Ureter (tissue), 1 donor: ENCODE measurements at places on chromosomes 4 and X. TPM values are rescaled to one million over a fixed set of nuclear protein-coding genes. Genes with fewer than 3 reads are reported as not detected.

GRCh38 chrX:139554376-139554775 lies 23.8 kb downstream of the F9 start:
- no peak for DNase-seq

DNA sequence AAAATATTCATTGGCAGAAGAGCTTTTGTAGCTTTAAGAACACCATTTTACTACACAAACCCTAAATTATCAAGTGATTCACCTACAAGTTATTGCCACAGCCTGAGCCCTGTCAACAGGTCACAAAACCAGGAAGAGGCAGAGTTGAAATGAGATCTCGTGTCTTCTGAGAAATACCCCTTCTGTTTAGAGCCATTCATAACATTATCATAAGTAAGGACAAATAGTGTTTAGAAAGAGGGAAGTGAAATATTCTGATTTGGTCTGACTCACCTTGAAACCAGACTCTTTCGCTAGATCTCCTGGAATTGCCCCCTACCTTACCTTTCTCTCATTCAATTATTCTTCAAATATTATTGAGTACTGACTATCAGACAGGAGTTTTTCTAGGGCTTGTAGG lies 5.9 kb downstream of the ETDB start:
- DNase-seq = no peak

- no peak for DNase-seq
Measured at GRCh38 chrX:3268829-3269228, 77.6 kb downstream of the MXRA5 start.

GRCh38 chrX:53711436-53711835 lies 24.9 kb upstream of the HUWE1 start:
- no peak for DNase-seq

Gene CFAP299
- not detected for total RNA-seq

GRCh38 chr4:25174674-25175073 lies 14.4 kb upstream of the SEPSECS start:
- no peak for DNase-seq

Gene CC2D2A
- 21.6 TPM for total RNA-seq

Gene GLUD2
- total RNA-seq = 2.5 TPM

DNA sequence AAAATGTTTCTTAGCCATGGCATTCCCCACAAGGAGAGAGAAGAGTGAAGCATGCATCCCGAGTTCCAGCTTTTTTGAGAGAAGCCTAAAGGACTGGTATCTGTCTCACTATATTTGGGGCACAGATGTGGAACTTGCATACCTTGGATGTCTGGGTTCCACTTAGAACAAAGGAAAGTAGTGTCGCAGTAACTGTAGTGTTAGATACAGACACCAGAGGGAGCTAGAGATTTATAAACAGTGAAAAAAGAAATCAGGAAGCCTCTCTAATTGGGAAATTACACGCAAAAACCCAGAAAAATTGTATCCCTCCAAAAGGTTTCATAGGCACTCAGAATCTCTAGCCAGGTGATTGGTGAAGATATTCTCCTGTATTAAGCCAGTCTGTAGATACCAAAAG lies 34.4 kb downstream of the AGTR2 start:
- no peak for DNase-seq

GRCh38 chrX:140949233-140949632 lies 53.2 kb upstream of the SPANXB1 start:
- DNase-seq = no peak

Gene CYSLTR1
- total RNA-seq = 3.8 TPM

- DNase-seq = no peak
Measured at GRCh38 chr4:86640469-86640868, 46.4 kb downstream of the PTPN13 start.

DNA sequence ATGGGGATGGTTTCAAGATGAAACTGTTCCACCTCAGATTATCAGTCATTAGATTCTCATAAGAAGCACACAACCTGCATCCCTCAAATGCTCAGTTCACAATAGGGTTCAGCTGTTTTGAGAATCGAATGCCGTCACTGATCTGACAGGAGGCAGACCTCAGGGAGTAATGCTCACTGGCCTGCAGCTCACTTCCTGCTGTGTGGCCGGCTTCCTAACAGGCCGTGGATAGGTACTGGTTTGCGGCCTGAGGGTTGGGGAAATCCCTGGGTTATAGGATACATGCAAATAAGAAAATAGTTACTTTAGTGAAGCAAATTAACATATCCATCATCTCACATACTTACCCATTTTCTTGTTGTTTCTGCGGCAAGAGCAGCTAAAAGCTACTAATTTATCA lies 160.4 kb downstream of the MAD2L1 start:
- DNase-seq = no peak

DNA sequence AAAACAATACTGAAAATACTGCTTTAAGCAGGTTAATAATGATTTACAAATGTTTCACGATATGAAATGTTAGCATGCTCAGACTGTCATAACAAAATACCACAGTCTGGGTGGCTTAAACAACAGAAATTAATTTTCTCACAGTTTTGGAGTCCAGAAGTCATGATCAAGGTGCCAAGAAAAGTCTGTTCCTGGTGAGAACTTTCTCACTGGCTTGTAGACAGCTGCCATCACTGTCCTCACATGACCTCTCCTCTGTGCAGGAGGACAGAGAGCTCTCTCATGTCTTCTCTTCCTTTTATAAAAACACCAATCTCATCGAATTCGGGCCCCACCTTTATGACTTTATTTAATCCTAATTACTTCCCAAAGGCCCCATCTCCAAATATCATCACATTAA lies 426.7 kb downstream of the KLHL13 start:
- DNase-seq = no peak

Gene MXD4
- 34.5 TPM for total RNA-seq

DNA sequence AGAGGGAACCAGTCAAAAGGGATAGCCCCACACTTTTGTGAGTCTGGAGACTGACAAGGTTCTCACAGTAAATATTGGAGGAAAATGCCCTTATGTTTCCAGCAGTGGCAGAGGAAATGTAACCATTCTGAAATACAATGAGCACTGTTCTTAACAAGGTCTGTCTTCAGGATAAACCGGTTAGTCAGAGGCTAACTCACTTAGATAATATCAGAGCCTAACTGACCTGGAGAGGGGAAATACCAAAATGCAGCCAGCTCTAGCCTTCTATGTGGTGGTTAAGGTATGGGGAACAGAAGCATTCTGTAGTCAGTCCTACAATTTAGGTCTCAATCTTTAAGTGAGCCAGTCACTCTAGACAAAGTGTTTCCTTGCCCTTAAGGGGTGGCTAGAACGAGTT lies 70.8 kb downstream of the TBCK start:
- DNase-seq = no peak

DNA sequence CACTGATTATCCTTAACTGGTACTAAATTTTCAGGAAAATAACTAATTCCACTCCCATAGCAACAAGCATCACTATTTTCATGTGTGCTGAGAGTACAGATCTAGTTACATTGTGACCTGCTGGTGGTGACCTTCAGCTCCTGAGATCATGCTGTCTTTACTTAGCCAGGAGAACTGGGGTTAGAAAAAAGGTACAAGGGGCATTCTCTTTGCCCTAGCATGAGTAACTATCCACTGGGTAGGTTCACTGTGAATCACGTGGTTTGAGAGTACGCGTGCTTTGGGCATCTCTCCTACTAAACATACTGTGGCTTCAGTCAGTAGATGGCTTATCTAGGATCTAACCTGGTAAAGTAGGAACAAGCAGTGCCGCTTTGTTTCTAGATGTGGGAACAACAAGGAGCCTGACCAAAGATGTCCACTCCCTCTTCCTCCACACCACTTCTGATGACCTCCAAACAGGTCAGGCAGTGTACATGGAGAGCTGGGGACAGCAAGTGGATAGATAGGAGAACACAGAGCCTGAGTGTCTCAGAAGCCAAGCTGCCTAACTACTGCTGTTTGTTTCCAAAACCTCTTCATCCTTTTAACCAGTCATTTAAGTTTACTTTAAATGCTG lies 90.2 kb downstream of the CBR4 start:
- DNase-seq = no peak

Gene SPIN2A
- 1.4 TPM for total RNA-seq

- no peak for DNase-seq
Measured at GRCh38 chrX:96246436-96246835, 438.2 kb upstream of the DIAPH2 start.

GRCh38 chr4:94454405-94454804 lies 2.7 kb downstream of the PDLIM5 start:
- DNase-seq = no peak

Gene GAGE12F
- total RNA-seq = not detected

GRCh38 chr4:67451464-67451863 lies 93.8 kb downstream of the CENPC start:
- DNase-seq = no peak

- no peak for DNase-seq
Measured at GRCh38 chr4:80646061-80646460, 310.5 kb downstream of the CFAP299 start.

Gene SUPT20HL2
- 0.57 TPM for total RNA-seq

Gene SPANXD
- not detected for total RNA-seq

Gene NHSL2
- total RNA-seq = 14.6 TPM

- no peak for DNase-seq
Measured at GRCh38 chr4:170198747-170199146, 109.0 kb upstream of the AADAT start.

DNA sequence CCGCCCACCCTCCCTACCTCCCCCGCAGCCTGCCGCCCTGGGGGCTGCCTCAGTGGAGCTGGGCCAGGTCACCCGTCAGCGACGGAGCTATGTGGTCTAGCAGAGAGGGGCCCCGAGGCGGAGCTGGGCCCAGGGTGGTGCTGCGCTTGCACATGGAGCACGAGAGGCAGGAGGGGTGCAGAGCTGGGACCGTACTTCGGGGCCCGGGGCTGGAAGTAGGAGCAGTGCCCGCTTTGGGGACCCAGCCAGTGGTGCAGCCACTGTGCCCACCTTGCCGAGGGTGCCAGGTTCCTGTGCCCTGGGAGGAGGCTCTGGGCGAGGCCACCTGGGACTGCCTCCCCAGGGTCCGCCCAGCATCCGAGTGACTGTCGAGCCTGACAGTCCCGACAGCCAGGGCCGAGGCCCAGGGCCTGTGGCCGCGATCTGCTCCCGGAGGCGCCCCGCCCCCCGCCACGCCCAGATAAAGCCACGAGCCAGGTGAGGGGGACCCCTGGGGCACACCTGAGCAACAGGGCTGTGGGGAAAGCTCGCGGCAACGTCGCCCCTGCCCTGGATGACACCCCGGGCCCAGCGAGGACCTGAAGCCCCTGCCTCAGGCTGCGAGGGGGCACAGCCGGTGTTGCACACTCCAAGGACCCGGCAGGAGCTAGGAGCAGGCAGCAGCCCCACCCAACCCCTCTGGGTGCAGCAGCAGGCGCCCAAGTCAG lies 117.5 kb downstream of the DNAAF6 start:
- no peak for DNase-seq

Gene GPRASP3
- total RNA-seq = 6.5 TPM

GRCh38 chr4:55308071-55308470 lies 38.0 kb upstream of the SRD5A3 start:
- no peak for DNase-seq

DNA sequence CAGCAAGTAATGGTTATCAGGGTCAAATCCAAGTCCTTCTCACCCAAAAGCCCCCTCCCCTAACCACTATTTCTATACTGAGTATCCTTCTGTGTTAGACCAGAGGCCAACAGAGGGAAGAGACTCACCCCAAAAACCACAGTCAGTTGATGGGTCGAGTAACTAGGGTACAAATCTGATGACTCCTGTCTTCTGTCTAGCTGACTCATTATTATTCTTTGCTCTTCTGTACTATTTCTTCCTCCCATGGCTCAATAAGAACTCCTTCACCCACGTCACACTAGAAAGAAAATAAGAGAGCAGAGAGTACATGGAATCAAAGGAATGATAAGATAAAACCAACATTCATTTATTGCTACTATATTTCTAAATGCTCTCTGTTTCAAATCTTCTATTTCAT lies 2.0 kb downstream of the RAB40A start:
- DNase-seq = no peak

DNA sequence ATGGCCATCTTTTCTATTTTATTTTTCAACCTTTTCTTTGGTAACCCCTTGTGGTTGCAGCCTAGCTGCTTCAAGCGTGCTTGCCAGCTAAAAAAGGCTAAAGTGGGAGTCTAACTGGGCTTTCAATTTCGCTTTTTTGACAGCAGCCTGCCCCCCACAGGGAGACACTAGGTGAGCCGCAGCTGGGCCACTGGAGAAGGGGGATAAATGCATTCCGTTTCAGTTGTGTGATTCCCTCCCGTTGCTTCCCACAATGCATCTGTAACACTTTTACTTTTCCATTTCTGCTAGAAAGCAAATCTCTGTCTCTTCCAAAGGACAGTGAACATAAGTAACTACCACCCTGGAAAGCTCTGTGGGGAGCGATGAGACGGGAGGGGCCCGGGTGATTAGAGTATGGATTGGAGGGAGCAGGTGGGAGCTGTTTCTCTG lies 86.3 kb upstream of the RAPGEF2 start:
- no peak for DNase-seq

Gene FAM47C
- not detected for total RNA-seq

DNA sequence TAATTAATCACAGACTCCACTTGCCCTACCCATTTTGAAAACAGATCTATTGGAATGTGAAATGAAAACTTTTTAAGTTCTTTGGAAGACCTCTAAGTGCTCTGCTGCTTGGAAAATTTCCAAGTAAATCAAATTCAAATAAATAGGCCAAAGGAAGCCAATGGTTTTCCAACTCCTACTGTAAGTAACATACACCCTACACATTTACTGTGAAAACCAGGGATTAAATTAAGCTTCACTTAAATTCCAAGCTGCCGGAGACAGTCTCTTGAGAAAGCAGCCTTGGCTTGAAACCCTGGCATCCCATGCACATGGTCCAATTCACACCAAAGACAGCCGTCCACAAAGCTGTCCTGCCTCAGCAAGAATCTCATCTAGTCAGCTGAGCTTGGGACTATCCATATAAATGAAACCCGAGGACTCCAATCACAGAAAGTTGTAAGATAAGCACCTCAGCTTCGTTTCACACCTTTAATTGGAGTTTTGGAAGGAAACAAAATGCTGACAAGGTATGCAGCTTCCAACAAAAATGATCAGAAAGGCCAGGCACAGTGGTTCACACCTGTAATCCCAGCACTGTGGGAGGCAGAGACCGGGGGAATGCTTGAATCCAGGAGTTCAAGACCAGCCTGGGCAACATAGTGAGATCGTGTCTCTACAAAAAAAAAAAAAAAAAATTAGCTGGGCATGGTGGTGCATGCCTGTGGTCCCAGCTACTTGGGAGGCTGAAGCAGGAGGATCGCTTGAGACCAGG lies 88.6 kb downstream of the APBB2 start:
- no peak for DNase-seq

- DNase-seq = no peak
Measured at GRCh38 chrX:44183329-44183728, 160.1 kb downstream of the EFHC2 start.

GRCh38 chr4:89820010-89820409 lies 17.0 kb downstream of the SNCA start:
- no peak for DNase-seq

Gene ODAPH
- not detected for total RNA-seq

- DNase-seq = no peak
Measured at GRCh38 chr4:72311291-72311690, 257.7 kb downstream of the ADAMTS3 start.

- DNase-seq = no peak
Measured at GRCh38 chrX:33987458-33987857, 144.7 kb downstream of the FAM47A start.
